ENCODE measurements at places on chromosomes 2 and 18.

- DNase-seq: no peak
These were observed 76.2 kb downstream of the STK39 start for GRCh38 chr2:168171059-168171762.

DNA sequence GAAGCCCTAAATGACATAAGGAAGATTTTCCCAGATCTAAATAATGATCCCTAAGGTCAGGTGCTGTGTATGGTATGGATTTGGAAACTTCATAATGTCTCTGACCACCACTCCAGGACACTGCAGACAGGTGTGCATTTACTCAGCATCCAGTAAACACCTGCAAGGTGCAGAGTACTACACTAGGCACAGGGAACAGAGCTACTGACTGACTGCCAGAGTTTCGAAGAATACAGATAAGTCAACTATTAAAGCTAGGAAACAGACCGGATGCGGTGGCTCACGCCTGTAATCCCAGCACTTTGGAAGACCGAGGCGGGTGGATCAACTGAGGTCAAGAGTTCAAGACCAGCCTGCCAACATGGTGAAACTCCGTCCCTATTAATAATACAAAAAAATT, 65.0 kb downstream of the ATP8B1 start:
- no peak for DNase-seq

GRCh38 chr2:48118895-48119294, 212.6 kb upstream of the FBXO11 start:
- no peak for DNase-seq

DNA sequence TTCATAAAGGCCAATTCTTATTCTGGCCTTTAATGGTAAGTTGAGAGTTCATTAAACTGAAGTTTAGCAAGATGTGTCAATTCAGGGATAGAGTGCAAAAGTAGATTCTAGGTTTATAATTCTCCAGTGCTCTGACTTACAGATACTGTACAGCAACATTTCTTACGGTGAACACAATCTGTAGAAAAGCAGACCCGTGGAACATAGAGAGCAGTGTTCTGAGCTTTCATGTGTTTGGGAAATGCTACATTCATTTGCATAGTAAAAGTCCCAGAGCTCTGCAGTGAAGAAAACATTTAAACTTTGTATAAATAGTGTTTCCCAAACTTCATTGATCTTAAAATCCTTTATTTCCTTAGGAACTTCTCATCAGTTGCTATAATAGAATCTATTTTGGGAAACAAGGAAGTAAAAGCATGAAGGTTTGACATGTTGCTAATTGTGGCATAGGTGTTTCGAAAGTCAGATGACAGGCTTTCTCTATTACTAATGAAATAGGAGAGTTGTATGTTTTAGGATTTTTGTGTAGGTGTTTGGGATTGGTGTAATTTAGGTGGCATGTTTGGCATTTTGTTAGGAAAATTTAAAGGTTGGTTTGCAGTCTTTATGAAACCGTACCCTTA, 138.2 kb downstream of the ASXL3 start:
- DNase-seq: no peak

DNA sequence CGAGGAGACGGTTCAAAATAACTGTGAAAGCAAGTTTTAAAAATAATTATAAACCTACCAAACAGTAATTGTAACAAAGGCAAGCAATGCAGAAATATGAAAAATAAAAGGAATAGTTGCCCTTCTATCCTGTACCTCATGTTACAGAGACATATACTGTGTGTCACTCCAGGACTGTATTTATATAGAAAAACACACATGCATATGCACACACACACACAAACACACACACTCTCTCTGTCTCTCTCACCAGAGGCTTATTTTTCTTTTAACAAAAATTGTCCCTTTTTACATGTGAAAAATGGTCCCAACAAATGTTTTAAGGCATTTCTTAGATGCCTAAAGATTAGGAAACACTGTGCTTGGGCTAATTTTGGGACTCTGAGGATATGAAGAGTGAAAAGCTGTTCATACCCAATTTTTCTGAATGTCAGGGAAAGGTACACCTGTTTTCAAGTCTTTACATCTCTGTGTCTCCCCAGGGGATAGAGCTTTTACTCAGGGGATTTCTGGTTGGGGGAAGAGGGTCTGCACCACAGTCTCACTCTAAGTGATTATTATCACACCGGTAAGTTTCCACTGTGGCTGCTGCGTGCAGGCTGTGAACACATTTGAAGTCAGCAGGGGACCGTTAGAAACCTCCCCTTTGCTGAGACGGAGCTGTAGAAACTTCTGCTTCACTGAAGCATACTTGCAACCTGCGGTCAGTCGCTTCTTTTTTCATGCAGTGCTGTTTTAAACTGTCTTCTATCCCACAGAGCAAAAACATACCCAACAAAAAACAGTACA, 51.4 kb upstream of the SPAG16 start:
- DNase-seq: peak; percentile 75

DNA sequence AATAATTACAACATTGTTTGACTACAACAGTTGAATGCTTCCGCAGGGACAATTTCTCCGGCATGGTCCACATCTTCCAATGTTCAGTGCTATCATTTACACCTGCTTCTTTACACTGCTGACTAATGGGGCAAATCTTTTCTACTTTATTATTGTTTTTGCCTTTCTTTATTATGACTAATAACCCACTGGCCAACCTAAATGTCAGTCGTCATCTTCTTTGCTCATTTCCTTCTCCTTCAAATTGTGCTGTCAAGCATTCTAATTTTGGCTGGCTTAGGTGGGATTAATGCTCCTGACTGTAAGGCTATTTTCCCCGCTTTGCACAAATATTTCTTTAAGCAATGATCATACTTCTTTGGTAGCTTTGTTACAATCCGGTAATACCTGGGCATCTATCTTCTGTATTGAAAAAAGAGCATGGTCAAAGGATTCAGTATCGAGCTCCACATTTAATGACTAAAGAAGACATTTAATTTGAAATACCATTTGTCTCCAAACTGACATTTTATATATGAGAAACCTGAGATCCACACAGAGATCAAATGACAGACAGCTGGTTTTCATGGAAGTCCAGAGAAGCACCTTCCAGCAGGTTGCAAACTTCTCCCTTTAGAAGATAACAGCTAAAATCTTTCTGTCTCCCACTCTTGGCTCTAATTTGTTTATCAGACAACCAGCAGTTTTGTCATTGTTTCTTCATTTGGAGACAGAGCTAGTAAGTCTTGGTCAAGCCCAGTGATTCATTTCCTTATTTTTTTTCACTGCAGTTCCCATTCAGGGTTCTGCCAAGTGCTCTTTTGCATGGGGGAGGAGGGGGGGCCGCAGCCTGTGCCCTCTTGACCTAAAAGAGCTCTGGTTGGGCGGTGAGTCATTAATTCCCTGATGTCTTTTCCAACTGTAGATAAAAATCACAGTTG, 132.9 kb downstream of the SOCS6 start:
- DNase-seq: peak; percentile 70

GRCh38 chr2:100535855-100536254, 26.9 kb upstream of the PDCL3 start:
- no peak for DNase-seq

- no peak for DNase-seq
These were observed 9.9 kb upstream of the AOX1 start for GRCh38 chr2:200575957-200576356.

DNA sequence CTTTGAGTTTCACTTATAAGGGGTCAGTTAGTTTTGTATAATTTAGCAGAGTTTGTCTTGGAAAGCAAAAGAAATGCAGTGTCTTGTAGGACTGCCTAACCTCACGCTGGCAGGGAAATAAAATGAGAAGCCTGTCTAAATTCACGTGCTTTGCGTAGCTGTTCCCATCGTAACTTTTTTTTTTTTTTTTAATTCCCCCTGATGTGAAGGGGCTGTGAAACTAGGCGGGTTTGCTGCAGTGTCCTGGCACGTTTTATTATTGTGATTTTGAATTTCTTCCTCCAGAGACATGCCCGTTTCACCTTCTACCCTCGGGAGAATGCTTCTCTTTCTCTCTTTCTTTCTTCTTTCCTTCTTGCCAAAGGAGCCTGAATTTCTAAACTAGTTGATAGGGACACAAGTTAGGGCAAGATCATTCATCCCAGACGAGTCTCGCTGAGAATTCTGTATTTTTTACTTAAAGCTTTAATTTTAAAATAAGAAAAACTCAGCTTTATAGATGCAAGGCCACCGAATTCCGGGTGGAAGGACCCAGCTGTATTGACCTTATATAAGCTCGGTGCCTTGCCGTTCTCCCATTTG, 2.3 kb downstream of the MEIS1 start:
- DNase-seq: no peak

DNA sequence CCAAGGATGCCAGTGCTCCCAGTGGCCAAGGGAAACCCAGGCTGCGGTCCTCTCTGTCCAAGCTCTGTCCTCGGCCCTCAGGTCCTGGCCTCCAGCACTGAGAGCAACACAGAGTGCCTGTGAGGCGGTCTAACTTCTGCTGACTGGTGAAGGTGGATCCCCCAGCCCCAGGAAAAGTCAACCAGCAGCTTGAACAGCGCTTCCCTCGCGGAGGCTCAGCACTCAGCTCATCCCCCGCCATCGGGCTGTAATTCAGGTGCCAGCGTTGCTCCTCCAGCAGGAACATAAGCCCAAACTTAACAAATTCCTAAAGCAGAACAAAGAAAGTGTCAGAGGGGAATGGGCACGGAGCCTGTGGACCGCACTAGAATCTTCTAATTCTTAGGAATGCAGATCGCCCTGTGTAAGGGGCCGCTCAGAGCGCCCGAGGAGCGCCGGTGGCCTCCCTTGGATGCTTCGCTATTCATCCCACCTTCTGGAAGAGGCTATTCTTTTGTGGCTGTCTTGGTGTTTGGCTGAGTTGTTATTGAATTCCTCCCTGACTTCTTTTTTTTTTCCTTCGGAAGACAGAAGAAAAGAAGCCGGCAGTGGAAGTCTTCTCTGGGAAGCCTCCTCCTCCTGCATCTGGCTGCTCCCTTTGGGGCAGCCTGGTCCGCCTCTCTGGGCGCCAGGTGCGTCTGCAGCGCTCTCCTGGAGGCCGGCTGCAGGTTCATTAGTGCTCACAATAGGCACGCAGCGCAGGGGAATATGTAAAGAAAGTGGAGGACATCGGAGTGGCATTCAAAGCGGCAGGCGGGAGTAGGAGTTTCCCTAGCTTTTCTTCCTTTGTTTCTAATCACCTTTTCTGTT, 905.6 kb downstream of the TSN start:
- DNase-seq: no peak

DNA sequence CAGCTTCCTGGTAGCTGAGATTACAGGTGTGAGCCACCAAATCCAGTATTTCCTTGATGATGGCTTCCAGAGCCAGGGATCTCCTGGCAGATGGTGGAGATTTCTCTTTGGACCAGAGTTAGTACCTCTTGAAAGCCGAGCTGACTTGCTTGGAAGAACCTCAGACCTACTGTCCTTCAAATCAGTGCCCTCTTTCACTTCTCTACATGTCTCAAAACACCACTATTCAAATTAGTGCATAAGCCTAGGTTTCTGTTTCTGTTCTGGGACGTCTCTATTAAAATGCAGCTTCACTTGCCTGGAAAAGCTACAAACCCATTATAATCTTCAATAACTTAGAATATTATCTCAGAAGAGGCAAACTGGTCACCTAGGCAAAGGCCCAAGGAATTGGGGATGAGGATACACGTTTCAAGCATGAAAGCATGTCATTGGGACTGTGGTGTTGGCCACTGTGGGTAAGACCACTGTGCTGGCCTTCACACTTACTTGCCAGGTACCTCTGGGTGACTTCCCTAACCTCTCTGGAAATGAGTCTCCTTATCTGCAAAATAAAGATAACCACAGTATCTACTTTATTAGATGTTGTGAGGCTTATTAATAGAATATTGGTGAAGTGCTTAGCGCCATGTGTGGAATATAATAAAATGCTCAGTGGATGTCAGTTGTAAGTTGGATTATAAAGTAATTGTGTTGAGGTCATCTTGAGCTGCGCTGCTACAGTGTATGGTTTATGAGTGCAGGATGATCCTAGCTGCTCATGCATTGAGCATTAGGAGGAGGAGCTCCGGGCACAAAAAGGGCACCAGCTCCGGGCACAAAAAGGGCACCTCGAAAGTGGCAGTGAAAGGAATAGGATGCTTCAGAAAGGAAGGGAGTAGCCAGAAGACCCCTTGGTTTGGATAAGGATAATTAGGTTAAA, 84.5 kb downstream of the DOCK10 start:
- no peak for DNase-seq

GRCh38 chr2:124538549-124538948, 513.5 kb downstream of the CNTNAP5 start:
- no peak for DNase-seq

GRCh38 chr2:152400607-152401214, 65.7 kb downstream of the FMNL2 start:
- no peak for DNase-seq

- DNase-seq: no peak
These were observed 73.2 kb upstream of the LCLAT1 start for GRCh38 chr2:30373881-30374302.

DNA sequence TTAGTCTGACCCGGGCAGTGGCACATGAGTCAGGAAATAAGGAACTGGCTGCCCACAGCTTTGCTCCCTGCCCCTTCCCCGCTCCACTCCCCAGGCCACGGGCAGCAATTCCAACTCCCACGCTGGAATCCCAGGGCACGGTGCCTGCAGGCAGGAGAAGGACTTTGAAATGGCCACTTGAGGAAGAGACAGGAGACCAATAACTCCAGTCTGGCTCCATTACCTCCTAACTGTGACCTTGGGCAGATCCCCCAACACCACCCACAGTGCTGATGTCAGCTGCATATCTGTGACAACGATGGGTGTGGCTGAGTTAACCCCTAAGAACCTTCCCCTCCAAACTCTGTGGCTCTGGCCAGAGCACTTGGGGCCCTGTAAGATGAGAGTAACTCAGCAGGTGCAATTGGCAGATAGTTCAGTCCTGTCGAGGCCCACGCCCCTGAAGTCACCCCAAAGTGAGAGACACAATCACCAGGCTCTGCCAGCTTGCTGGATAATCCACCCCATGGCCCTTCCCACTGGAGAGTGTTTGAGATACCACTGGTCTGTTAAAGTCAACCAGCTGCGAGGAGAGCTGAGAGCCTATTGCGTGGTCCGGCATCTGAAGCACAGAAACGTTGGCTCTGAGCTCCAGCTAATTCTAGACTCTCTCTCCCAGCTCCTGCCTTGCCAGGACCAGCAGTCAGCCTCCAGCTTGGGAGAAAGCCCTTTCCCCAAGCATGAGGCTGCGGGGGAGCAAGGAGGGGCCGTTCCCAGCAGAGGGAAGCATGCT, 175.2 kb downstream of the TNS1 start:
- no peak for DNase-seq

Data from CD4-positive, alpha-beta T cell treated with Interleukin-15 for 1 hour (primary cell).